Myocyte (in vitro differentiated cells): ENCODE measurements at places on chromosomes 7 and 10.
A peak's percentile ranks its signal among the peaks of the same experiment; 100 is the strongest.

GRCh38 chr7:151673216-151673615, 153.5 kb upstream of the RHEB start:
- no peak for DNase-seq

- peak; percentile 88 for DNase-seq
Measured at GRCh38 chr7:27922907-27923641, 183.1 kb downstream of the TAX1BP1 start.

DNA sequence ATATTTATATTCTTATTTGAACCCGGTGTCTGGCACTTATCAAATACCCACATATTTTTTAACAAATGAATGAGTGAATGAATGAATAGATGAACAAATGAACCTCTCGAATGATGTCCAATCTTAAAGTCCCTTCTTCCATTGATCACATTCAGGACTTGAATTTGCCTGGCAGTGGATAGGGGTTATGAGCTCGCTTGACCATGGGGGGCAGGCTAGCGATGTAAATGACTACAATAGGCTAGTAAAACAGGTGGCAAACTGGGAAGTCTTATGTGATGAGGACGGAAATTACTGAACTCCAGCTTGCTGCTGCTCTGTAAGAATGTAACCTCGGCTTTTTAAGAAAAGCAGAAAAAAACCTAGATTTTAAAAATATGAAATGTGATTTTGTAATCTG, 247.7 kb upstream of the DKK1 start:
- peak; percentile 10 for DNase-seq

DNA sequence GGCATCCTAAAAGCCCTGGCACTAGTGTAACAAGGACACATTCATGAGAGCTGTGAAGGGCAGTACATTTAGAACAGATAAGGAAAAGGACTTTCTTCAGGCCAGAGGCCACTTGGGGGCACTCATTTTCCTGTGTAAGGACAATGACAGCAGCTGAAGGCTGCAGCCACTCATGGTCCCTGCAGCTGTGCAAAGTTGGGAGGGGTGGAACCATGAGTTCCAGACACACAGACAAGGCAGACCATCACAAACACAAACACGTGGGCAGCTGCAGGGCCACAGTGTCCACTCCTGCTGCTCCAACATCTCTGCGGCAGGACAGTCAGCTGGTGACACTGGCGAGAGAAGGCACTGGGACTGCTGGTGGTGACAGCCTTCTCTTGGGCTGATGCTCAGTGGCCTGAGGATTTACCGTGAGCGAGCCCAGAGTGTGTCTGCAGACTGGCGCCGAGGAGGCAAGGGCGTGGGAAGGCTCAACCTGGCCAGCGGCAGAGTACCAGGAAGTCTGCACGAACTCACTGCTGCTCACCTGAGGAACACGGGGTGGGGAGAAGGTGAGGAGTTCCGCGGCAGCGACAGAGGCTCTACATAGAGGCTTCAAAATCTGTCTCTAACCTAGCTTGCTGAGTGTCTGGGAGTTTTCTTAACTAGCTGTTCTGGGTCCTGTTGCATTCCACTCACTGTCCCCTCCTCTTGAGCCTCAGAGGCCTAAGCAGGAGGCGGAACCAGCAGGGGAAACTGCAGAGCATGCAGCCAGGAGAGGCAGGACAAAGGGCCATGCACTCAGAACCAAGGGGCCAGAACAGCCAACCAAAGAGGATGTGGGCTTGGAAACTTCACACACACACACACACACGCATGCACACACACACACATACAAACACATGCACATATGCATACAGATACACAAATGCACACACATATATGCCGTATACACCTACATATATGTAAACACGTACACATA, 76.5 kb upstream of the DDC start:
- peak; percentile 93 for DNase-seq

GRCh38 chr7:139768249-139768824, 9.5 kb downstream of the HIPK2 start:
- DNase-seq = no peak

GRCh38 chr7:158395780-158396278, 191.8 kb downstream of the PTPRN2 start:
- no peak for DNase-seq

- peak; percentile 79 for DNase-seq
Measured at GRCh38 chr7:24812305-24812945, 55.2 kb upstream of the GSDME start.

- DNase-seq = peak; percentile 99
Measured at GRCh38 chr7:75966190-75966961, 28.0 kb downstream of the TMEM120A start.

- no peak for DNase-seq
Measured at GRCh38 chr7:130486114-130486953, 5.6 kb upstream of the MEST start.

DNA sequence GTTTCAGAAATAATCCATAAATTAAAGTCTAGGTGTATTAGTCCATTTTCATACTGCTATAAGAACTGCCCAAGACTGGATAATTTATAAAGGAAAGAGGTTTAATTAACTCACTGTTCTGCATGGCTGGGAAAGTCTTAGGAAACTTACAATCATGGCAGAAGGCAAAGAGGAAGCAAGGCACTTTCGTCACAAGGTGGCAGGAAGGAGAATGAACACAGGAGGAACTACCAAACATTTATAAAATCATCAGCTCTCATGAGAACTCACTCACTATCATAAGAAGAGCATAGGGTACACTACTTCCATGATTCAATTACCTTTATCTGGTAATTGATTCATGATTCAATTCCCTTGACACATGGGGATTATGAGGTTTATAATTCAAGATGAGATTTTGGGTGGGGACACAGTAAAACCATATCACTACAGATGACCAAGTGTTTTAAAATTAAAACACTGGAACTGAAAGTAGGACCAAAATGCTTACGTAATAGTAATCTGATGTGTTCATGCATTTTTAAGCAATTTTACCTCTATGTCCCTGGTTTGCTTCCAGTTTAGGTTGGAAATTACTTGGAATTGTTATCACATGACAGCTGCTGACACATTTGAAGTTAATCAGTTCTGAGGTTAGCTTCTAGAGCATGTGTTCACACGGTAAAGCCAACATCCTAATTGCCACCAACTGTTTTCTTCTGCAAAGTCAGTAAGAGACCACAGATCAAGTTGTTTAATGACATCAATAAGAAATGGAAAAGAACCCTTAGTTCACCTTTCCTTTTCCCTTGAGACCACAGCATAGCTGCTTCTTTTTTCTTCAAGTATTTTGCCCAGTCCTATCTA, 48.4 kb upstream of the SEMA3C start:
- DNase-seq = peak; percentile 44

DNA sequence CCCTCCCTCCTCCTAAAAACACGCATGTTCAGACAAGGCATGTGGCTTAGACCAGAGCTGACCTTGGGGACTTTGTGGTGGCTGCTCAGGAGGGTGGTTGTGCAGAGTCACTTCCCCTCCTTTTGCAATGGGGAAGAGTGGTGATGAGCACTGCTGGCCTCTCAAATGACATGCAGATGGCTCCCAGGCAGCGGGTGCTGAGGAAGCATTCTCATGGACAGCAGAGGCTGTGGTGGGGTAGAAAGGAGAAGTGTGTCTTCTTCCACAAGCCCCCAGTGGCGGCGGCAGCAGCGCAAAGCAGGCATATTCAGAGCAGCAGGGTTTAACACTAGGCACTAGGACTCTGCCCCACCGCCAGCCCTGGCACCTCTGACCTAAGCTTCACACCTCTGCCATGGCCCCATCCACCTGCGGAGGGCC, 105.9 kb upstream of the ANLN start:
- DNase-seq = peak; percentile 60

GRCh38 chr7:913736-914520, 37.6 kb downstream of the GET4 start:
- DNase-seq = no peak

- DNase-seq = no peak
Measured at GRCh38 chr7:139124084-139124914, 14.8 kb upstream of the ZC3HAV1 start.

DNA sequence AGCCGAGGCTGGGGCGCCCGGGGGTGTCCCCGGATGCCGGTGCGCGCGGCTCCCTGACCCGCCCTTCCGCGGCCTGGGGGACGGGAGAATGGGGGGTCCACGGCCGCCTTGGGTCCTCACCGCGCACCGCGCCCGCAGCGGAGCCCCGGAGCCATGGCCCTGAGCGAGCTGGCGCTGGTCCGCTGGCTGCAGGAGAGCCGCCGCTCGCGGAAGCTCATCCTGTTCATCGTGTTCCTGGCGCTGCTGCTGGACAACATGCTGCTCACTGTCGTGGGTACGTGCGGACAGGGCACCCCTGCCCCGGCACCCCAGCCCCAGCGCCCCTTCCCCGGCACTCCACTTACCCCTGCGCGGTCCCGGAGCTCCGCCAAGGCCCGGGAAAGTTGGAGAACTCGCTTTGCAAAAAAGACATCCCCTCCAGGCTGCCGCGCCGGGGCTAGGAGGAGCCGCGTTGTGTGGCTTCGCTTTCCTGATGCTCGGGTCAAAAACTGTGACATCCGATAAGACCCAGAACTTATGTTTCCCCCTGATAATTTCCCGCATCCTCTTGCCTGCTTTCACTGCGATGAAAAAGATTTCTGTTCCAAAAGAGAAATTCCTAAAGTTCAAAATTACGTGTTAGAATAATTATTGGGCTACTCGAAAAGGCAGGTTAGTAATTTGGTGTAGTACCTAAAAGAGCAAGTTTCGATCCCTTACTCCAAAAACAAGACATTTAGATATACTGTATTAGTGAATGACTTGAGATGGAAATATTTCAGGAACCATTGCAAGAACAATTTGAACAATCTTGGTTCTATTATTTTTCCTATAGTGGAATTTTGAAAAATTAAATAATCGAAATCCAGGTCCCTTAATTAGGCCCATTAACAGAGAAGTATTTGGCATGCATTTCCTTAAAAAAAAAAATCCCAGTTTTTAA, 888 bp downstream of the SLC18A2 start:
- no peak for DNase-seq

- DNase-seq = no peak
Measured at GRCh38 chr10:114228156-114228555, 10.9 kb upstream of the VWA2 start.

DNA sequence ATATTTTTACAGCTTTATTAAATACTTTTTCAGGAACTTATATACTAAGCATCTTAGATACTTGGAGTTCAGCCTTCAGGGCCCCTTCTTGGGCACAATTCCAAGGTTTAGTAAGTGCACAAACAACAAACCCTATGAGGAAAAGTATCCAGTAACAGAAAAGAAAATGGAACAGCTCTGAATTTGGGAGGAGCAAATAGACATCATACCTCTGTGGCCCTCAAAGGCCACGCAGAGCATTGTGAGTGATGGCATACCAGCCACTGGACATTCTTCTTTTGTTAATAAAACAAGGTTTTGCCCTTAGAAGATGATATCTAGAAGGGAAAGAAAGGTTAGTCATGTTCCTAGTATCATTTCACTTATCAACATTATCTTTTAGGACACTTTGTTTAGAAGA, 46.0 kb downstream of the ST7 start:
- no peak for DNase-seq

GRCh38 chr10:98659951-98660350, 213.2 kb upstream of the HPS1 start:
- no peak for DNase-seq
